ENCODE measurements at places on chromosomes 12 and 14.

- peak; percentile 48 for DNase-seq
Observed at GRCh38 chr14:66069830-66070541, 416.2 kb upstream of the CCDC196 start.

GRCh38 chr12:116707751-116708150 is 30.1 kb downstream of the SPRING1 start:
- DNase-seq, result no peak

GRCh38 chr14:76328457-76329137 is 47.3 kb upstream of the ESRRB start:
- DNase-seq, result no peak

DNA sequence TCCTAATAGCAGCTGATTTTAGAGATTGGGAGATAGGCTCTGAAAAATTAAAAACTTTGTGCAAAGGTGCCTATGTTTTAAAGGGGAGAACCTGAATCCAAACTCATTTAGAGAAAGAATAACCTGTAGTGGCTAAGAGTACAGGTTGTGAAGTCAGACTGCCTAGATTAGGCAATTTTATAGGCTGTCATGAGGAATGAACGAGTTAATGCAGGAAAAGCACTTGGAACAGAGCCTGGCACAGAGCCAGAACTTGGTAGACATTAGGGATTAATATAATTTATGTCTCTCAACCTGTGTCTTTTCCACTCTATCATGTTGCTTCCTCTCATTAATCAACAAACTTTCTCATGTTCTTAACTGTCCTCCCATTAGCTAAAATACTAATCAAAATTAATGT is 98.1 kb downstream of the WIF1 start:
- no peak for DNase-seq

DNA sequence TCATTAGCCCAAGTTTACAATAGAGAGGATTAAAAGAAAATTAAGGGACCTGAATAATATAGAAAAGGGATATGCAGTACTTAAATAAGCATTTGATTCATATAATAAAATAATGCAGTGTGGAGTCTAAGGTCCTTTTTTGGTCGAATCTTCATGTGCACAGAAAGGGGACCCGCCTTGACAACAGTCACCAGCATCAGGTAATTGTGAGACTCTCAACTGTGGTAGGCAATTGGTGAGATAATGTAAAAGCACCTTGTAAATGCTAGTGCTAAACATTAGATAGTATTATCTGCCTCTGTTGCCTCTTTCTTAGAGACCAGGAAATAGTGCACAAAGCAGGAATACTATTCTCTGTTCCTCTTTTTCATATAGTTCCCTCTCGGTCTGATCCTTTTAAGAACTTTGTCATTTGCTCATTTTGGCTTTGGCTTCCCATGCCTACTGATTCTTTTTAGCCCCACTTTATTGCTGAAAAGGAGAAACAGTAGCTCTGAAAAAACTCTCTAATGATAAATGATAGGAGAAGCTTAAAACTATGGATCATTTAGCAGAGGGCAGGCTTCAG is 17.5 kb downstream of the CHPT1 start:
- DNase-seq, result no peak

- DNase-seq, result peak; percentile 29
Observed at GRCh38 chr12:51533799-51534198, 57.2 kb upstream of the SCN8A start.

DNA sequence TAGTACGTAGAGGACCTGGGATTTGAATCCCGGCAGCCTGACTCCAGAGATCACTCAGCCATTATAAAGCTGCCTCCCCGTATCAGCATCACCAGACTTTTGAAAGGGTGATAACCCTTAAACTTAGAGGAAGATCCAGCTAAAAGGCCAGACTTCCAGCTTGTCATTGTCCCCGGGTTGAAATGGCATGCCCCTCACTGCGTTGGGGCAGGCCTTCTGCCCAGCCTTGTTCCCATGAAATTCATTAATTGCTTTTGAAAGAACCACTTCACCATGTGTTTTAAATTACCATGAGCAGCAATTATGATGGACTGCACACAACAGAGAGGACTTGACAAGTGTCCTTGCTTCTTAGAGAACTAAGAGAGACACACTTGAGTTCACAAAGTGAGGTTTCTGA is 269.6 kb upstream of the CRY1 start:
- no peak for DNase-seq

GRCh38 chr12:74171478-74171909 is 366.1 kb upstream of the ATXN7L3B start:
- DNase-seq, result no peak

DNA sequence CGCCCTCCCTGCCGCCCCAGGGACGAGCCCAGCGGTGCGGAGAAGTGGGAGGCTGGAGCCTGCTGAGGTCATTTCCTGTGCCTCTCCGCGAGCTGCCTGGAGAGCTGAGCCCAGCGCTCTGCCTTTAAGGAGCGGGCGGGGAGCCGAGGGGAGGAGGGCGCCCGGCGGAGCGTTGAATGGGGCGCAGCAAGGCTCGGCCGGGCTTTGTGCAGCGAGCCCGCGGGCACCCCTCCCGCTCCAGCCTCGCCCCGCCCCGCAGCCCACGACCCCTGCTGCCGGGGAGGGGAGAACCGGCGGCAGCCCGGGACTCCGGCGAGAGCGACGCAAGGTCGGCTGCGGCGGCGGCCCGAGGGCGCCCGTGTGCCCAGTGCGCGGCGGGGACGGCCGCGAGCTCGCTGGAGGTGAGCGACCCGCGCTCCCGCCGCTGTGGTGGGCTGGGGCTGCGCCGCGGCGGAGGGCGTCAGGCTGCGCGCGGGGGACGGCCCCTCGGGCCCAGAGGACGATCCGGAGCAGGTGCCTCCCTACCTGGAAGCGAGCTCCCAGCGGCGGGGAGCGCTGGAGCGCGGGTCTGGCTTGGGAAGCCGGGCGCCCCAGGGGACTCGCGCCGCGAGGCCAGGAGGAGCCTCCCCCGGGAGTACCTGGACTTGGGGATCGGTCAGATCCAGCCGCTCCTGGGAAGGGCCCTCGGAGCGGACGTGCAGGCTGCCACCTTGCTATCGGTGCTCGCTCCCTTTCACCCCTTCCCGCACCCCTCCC is at the start of gene PLEKHH1:
PLEKHH1 (plus strand) TSS at position 293 of the 756 bp plus-strand sequence. CDS start 8,578 bp downstream, outside the sequence.
- peak; percentile 80 for DNase-seq

GRCh38 chr12:105078712-105079570 is 5.3 kb downstream of the ALDH1L2 start:
- DNase-seq, result no peak

GRCh38 chr14:53626761-53627160 is 329.9 kb downstream of the BMP4 start:
- DNase-seq, result no peak

DNA sequence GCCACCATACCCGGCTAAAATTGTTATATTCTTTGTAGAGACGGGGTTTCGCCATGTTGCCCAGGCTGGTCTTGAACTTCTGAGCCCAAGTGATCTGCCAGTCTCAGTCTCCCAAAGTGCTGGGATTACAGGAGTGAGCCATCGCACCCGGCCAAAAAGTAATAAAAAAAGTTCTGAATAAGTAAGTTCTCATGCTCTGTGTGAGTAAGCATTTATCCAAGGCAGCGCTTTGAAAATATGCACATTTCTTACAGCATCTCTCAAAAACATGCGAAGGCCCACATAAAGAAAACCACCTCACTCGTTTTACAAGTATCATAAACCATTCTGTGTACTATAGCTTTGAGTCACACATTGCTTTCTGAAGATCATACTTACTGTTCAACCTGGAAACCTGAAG is 8.6 kb downstream of the GIT2 start:
- DNase-seq, result peak; percentile 72

GRCh38 chr14:50099335-50099734 is 17.0 kb downstream of the VCPKMT start:
- peak; percentile 93 for DNase-seq

DNA sequence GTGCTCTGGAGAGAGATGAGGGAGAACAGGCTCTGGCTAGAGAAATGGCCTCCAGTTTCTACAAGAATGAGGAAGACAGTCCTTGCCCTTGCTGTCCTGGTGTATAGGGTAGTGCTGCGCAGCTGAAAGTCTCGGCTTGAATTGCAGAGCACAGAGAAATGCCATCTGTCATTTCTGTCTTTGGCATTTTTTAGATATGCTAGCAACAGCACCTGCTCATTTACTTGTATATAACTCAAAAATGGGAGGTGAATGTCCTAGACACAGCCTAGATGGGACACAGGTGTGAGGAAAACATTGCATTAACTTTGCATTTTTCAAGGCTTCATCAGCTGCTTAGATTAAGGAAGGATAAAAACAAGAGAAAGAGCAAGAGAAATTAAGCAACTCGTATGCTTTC is 35.8 kb downstream of the GPR19 start:
- DNase-seq, result no peak

DNA sequence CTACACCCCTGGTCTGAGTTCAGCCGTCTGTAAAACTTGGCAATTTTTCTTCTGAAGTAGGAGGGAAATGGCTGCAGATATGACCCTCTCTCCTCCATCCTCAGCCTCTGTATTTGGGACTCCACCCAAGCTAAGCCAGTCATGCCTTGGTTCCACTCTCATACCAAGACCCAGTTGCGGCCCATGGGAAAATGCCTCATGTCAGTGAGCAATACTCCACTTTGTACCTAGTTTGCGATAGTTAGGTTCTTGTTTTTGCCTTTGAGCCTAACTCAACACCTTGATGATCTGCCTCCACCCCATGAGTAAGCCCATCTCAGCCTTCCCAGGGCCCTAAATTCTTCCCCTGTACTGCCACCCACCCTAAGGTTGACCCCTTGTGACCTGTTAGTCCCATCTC is 143.4 kb downstream of the HMGA2 start:
- peak; percentile 31 for DNase-seq

- peak; percentile 11 for DNase-seq
Observed at GRCh38 chr12:69105101-69105962, 134.0 kb upstream of the CPSF6 start.

- no peak for DNase-seq
Observed at GRCh38 chr14:67852926-67853604, 33.5 kb downstream of the RAD51B start.

GRCh38 chr12:50151047-50151687 is 16.0 kb downstream of the CERS5 start:
- peak; percentile 46 for DNase-seq

- DNase-seq, result no peak
Observed at GRCh38 chr12:17577405-17577804, 512.6 kb downstream of the RERGL start.

DNA sequence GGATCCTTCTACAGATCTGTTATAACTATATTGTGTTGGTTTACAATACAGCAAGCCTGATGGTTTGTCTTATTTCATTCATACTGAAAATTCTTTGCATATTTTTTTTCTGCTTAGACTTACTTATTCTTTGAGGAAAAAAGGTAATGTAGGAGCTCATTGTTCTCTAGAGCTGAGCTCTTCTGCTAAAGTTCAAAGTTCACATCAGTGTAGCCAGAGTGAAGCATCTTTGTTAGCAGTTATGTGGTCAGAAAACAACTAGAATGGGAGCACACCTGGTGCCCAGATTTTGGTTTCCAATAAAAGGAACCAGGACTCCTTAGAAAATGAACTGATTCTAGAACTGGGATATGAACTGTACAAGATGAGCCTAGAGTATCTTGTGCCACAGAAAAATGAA is 10.3 kb downstream of the GPX2 start:
- DNase-seq, result no peak

- no peak for DNase-seq
Observed at GRCh38 chr12:128388461-128389000, 121.6 kb downstream of the TMEM132C start.

DNA sequence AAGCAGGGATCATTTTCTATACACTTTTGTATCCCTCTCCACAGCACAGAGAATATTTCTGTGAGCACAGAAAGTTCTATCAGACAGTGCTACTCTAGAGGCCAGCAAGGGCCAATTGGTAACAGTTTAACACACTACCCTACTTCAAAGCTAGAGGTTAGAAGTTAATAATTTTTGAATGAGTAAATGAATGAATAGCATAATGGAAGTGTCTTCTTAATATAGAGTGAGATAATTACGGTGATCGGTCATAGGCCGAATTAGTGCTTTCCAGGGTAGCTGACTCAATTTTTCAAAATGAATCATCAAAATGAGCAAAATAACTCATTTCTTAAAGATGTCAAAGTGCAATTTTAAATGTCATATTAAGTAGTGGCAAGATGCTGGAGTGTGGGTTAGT is 67.0 kb upstream of the CCDC198 start:
- DNase-seq, result no peak

- DNase-seq, result no peak
Observed at GRCh38 chr12:5078423-5078822, 34.7 kb downstream of the KCNA5 start.

- DNase-seq, result no peak
Observed at GRCh38 chr14:81455390-81455789, 55.3 kb upstream of the STON2 start.

- no peak for DNase-seq
Observed at GRCh38 chr12:89742337-89743022, 33.8 kb upstream of the ATP2B1 start.

DNA sequence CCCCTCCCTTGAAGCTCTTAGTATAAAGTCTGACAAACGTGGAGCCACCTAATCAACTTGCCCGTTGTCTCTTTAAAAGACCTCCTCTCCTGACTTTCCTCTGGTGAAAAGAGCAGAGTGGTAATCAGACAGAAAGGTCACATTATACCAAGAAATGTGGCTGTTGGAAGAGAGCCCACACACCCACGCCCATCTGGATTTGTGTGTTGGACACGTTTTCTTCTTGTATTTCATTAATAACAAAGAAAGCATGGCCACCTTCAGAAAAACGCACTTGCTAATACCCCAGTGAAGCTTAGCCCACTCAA is 41.3 kb downstream of the CCDC60 start:
- DNase-seq, result no peak

DNA sequence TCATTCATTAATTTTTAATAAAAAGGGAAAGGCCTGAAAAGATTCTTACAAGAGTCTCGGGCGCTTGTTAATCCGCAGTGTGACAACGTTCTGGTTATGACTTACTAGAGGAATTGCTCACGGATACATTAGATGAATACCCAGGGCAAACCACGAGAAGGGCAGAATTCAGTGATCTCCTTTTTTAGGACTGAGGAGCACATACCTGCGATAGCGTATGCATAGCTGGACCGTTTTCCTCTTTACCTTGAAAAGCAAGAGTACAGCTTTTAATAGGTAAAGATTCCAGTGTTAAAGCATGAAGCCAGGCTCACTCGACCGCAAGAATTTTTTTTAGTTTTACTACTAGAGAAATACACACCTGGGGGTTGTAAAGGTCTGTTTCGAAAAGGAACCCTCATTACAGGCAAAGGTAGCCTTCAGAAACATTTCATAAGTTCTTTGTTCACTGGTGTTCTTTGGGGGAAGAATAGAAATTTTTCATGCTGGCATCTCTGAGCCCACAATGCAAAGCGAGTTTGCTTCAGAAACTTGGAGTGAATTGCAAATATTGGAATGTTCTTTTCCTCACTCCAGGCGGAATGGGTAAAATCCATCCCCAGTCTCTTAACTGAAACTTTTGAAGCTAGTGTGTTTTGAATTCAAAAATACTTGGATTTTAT is 953 bp downstream of the MAPK1IP1L start:
- DNase-seq, result peak; percentile 33

- peak; percentile 52 for DNase-seq
Observed at GRCh38 chr14:51545396-51545795, 106.3 kb upstream of the FRMD6 start.

DNA sequence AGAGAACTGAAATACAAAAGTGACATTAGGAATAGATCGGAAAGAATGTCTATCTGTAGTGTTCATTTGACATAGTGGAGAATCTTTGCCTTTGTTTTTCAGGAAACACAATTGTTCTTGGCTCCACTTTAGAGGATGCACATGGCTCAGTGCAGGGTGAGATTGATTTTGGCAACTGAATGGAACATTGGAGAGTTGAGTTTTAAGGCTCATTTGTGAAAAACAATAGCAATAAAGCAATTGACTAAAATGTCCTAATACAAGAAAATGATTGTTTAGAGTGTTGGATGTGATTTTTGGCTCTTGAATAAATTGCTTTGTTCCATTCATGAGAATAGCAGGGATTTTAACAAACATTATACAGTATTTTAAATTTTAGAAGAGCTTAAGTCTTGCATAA is 116.4 kb downstream of the SLC38A1 start:
- DNase-seq, result no peak
